ENCODE measurements at places on chromosomes 16 and 17. TPM values are rescaled to one million over a fixed set of nuclear protein-coding genes. Genes with fewer than 3 reads are reported as not detected.

The CCL14 gene
- 53.7 TPM for polyA plus RNA-seq

The DNAAF1 gene
- polyA plus RNA-seq = 8.7 TPM

The PIGW gene
- polyA plus RNA-seq = 2.4 TPM

The NR1D1 gene
- polyA plus RNA-seq = 11.0 TPM

The C17orf78 gene
- not detected for polyA plus RNA-seq

The DNAH2 gene
- polyA plus RNA-seq = 0.38 TPM

GRCh38 chr16:46746821-46747776 is 1.0 kb downstream of the MYLK3 start:
- no peak overlapping the region for H3K27ac ChIP-seq
- H3K4me3 ChIP-seq = no peak overlapping the region
- no peaks in the 10 kb centered on the region for H3K27me3 ChIP-seq
- H3K4me1 ChIP-seq = no peaks in the 10 kb centered on the region
- no peak for DNase-seq

DNA sequence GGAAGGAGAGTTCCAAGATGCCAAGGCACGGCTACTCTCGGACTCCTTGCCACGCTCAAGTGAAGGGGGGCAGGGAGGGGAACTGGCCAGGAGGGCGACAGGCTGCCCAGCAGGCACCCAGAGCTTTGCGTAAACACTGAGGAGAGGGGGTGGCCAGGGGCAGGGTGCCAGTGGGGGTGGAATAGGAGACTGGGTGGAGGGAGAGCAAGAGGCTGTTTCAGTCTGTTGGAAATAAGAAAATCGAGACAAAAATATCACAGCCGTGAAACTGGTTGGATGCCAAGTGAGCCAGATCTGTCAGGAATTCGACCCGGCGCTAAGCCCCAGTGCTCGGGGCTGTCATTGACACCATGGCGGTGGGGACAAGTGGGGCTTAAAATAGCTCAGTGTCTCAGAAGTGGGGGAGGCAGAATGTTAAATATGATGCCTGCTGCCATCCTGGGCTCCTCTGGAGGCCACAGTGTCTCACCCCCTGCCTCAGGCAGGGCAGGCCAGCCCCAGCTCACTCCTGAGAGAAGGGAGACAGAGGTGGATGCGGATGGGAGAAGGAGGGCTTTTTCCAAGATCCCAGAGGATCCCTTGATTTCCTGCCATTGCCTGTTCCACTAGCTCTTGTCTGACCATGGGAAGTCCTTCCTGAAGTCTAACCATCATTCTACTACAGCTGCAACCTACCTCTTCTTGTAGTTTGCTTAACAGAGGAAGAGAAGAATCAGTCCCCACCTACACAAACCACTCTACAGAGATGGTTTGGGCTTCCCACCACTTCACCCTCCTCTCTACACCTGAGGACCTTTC is 9.5 kb downstream of the PNMT start:
- no peaks in the 10 kb centered on the region for H3K27me3 ChIP-seq
- DNase-seq = no peak
- H3K27ac ChIP-seq = no peak overlapping the region
- H3K36me3 ChIP-seq = no peaks in the 10 kb centered on the region

DNA sequence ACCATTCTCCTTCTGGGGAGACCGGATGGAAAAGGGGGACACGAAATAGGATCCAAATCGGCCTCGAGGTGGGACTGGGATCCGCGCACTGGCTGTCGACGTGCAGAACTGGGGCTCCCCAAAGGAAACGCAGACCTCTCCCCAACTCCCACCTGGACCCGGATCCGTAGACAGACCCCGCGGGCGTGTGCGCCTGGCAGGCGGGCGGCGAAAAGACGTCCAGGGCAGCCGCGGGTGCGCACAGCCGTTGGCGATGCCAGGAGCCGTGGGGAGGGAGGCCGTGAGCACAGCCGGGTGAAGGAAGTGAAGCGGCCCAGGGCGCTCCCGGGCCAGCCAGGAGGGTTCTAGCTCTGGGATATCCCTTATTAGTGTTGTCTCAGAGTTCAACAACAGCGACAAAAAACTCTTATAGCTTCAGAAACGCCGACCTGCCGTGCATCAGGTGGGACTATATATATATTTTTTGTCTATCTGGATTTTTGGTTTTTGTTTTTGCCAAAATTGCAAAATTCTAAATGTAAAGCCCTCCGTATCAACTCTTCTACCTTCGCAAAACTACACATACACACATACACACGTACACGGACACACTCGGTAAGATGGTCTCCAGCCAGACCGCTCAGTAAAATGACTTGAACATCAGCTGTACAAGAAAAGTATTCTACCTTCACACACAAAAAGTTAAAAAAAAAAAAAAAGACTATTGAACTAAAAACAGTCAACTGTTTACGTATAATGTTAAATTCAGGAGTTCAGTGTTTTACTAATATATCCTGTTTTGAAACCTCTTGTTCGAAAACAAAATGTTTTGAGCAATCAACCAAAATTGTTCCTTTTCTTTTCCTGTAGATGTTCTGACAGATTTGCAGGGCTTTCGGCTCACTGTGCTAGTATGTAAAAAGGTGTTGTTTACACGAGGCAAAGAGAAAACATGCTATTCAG is 5.2 kb upstream of the AATF start:
- DNase-seq = no peak
- no peak overlapping the region for H3K4me3 ChIP-seq
- H3K36me3 ChIP-seq = no peaks in the 10 kb centered on the region
- no peak overlapping the region for H3K27ac ChIP-seq
- no peaks in the 10 kb centered on the region for H3K4me1 ChIP-seq
- H3K27me3 ChIP-seq = peaks cover 17% of the 10 kb centered on the region

- no peak overlapping the region for H3K27ac ChIP-seq
- H3K27me3 ChIP-seq = no peaks in the 10 kb centered on the region
- H3K4me3 ChIP-seq = no peak overlapping the region
- H3K36me3 ChIP-seq = no peaks in the 10 kb centered on the region
- no peaks in the 10 kb centered on the region for H3K4me1 ChIP-seq
- no peak for DNase-seq
Observed at GRCh38 chr17:14781123-14781522, 480.2 kb downstream of the HS3ST3B1 start.

- H3K36me3 ChIP-seq = no peaks in the 10 kb centered on the region
- no peak overlapping the region for H3K27ac ChIP-seq
- H3K4me1 ChIP-seq = no peaks in the 10 kb centered on the region
- no peak overlapping the region for H3K4me3 ChIP-seq
Observed at GRCh38 chr17:34172390-34172918, 82.6 kb upstream of the CCL2 start.

DNA sequence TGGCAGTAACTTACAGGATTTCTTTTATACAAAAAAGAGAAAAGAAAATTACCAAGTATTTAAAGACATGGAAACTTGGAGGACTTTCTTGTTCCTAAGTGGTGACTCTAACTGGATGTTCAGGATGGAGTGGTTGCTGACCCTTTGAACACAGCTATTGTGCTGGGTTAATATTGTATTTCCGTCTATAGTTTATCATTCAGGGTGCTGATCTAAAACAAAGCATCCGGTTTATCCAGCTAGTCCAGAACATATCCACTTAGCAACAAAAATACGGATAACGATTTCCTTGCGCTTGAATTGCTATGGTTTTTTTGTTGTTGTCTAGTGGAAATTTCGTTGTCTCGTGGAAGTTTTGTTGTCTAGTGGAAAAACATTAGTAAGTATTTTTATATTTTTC is 38.2 kb downstream of the SNTB2 start:
- H3K27me3 ChIP-seq = no peaks in the 10 kb centered on the region
- no peak for DNase-seq
- H3K36me3 ChIP-seq = no peaks in the 10 kb centered on the region
- no peak overlapping the region for H3K27ac ChIP-seq
- no peak overlapping the region for H3K4me3 ChIP-seq

DNA sequence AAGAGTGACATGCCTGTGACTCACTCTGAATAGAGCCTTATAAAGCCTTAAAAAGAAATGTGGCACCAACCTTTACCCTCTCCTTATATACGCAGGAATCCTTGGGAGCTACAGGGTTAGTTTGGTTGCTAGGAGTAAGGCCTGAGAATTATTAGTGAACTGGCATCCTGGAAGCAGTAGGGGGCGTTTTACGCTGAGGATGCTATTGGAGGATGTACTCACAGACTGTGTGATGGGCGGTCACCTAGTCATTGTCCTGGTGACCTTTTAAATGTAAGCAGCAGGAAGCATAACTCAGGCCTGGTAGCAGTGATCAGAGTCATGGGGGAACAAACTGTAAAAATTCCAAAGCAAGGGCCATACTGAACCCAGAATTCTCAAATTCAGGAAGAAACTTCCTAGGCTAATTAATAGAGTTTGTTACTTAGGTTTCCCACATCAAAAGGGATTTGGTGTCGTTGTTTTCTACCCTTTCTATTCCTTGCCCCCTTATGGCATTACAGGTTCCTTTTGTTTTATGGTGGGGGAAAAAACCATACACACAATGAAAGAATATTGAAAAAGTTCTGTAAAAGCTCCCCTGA is 153.8 kb downstream of the SNX11 start:
- no peak overlapping the region for H3K27ac ChIP-seq
- no peaks in the 10 kb centered on the region for H3K36me3 ChIP-seq
- no peak for DNase-seq
- H3K4me1 ChIP-seq = peaks cover 10% of the 10 kb centered on the region
- no peaks in the 10 kb centered on the region for H3K27me3 ChIP-seq

DNA sequence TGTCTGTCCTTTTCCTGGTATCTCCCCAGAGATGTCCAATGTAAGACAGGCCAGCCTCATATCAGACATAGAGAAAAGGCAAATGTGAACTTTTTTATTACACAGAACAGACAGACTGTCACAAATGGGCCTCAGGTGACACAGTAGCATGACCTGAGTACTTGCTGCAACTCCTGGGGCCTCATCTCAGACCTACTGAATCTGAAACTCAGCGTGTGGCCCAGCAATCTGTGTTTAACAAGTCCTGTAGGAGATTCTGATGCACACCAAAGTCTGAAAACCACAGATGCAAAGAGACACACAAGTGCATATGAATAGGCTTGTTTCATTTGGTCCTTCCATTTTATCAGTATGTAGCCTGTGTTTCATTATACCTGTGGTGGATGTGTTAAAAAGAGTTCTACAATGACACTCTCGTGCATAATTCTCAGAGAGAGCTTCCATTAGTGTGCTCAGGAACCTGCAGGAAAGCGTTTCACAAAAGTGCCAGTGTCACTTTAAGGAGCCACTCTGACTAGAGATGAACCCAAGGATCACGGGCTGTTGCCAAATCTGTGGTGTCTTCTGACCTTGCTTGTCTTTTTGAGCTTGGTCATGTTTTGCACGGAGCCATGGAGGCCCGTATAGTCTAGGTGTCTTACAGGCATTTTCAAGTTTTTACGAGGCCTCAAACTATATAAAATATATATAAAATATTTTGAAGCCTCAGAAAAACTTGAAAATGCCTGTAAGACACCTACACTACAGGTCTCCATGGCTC is 33.8 kb upstream of the NF1 start:
- H3K27me3 ChIP-seq = no peaks in the 10 kb centered on the region
- no peaks in the 10 kb centered on the region for H3K36me3 ChIP-seq
- H3K4me1 ChIP-seq = no peaks in the 10 kb centered on the region

GRCh38 chr17:78358538-78359320 is 1.1 kb downstream of the SOCS3 start:
- H3K36me3 ChIP-seq = no peaks in the 10 kb centered on the region
- H3K27me3 ChIP-seq = no peaks in the 10 kb centered on the region
- peak overlapping the region; percentile 43 for H3K4me3 ChIP-seq
- peak overlapping the region; percentile 91 for H3K27ac ChIP-seq
- H3K4me1 ChIP-seq = peaks cover 6% of the 10 kb centered on the region
- no peak for DNase-seq

- no peak overlapping the region for H3K27ac ChIP-seq
- H3K4me1 ChIP-seq = no peaks in the 10 kb centered on the region
- no peak for DNase-seq
- no peaks in the 10 kb centered on the region for H3K27me3 ChIP-seq
- no peak overlapping the region for H3K4me3 ChIP-seq
Observed at GRCh38 chr17:9817086-9817485, 4.8 kb downstream of the GSG1L2 start.

GRCh38 chr17:61504697-61505096 is 52.5 kb downstream of the TBX4 start:
- H3K27me3 ChIP-seq = no peaks in the 10 kb centered on the region
- H3K36me3 ChIP-seq = no peaks in the 10 kb centered on the region
- no peak overlapping the region for H3K4me3 ChIP-seq
- H3K27ac ChIP-seq = no peak overlapping the region
- DNase-seq = no peak
- H3K4me1 ChIP-seq = peaks cover 2% of the 10 kb centered on the region

DNA sequence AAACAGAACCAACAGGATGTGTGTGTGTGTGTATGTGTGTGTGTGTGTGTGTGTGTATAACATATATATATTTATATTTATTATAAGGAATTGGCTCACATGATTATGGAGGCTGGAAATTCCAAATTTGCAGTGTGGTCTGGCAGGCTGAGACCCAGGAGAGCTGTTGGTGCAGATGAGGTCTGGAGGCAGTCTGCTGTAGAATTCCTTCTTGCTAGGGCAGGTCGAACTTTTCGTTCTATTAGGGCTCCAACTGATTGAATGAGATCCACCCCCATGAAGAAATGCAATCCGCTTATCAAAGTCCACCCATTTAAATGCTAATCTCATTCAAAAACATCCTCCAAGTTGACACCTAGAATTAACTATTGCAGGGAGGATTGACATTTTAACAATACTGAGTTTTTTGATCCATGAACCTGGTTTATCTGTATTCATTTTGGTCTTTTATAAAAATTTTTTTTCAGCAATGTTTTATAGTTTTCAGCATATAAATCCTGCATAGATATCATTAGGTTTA is 85.0 kb downstream of the CYLD start:
- H3K4me1 ChIP-seq = no peaks in the 10 kb centered on the region
- no peaks in the 10 kb centered on the region for H3K36me3 ChIP-seq
- H3K4me3 ChIP-seq = no peak overlapping the region
- no peak for DNase-seq
- H3K27ac ChIP-seq = no peak overlapping the region

GRCh38 chr17:42184713-42185620 is at the start of gene HCRT:
Gene HCRT, minus strand, starts transcription at chr17:42185452. Its CDS starts 87 bp downstream, at chr17:42185365.
- H3K4me1 ChIP-seq = peaks cover 7% of the 10 kb centered on the region
- H3K27ac ChIP-seq = peak within 1 kb of the TSS; percentile 71
- no peaks in the 10 kb centered on the region for H3K27me3 ChIP-seq
- no peaks in the 10 kb centered on the region for H3K36me3 ChIP-seq

DNA sequence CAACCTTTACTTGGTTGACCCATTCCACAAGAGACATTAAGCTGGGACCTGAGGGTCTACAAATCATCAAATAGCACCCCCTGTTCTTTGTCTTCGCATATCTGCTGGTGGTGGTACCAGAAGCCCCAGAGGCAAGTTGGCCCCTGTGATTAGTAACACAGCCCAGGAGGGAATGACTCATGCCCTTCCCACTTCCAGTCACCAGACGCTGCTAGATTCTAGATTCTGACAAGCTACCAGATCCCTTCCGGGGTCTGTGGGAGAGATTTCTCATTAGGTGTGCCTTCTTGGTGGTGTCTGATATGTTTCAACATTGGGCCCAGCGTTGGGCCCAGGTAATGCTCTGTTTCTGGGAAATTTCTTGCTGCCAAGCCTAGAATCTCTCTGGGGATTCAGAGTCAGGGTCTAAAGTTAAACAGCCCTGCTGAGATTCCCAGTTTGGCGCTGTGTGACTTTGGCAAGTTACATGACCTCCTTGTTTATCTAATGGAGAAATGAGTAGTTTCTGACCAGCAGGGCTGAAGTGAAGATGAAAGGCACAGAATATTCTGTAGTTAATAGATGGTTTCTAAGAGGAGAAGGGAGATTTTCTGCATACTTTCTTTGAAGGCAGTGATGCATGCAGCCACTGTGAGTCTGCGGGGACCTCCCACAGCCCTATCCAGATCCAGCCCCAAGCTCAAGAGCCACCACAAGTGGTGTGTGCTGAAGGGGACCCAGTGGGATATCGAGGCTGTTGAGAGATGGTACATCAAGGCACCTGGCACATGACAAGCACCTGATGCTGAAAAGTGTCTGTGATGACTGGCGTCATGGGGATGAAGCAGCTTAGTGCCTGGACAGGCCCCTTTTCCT is 3.9 kb downstream of the TRPV2 start:
- H3K4me3 ChIP-seq = no peak overlapping the region
- H3K27ac ChIP-seq = no peak overlapping the region
- no peaks in the 10 kb centered on the region for H3K36me3 ChIP-seq
- DNase-seq = no peak
- no peaks in the 10 kb centered on the region for H3K27me3 ChIP-seq

Data from pancreas (tissue), 10 donors.